ENCODE measurements at places on chromosomes 4 and X.
A peak's percentile ranks its signal among the peaks of the same experiment; 100 is the strongest.

DNA sequence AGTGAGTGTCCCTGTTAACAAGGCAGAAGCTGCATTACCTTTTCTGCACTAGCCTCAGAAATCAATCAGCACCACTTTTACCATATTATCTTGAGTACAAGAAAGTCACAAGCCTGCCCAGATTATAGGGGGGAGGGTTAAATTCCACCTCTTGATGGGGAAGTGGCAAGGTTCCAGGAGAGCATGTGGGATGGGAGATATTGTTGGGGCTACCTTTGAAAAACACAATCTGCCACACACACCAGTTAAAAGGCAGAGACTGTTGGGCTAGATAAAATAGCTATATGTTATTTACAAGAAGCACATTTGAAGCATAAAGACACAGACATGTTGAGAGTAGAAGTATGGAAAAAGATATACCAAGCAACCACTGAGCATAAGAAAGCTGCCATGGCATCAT lies 6.6 kb upstream of the AVPR2 start:
- H3K27ac ChIP-seq = no peak overlapping the region
- peaks cover 35% of the 10 kb centered on the region for H3K4me1 ChIP-seq
- H3K36me3 ChIP-seq = peaks cover 5% of the 10 kb centered on the region
- no peak for DNase-seq
- H3K27me3 ChIP-seq = peaks cover 8% of the 10 kb centered on the region

DNA sequence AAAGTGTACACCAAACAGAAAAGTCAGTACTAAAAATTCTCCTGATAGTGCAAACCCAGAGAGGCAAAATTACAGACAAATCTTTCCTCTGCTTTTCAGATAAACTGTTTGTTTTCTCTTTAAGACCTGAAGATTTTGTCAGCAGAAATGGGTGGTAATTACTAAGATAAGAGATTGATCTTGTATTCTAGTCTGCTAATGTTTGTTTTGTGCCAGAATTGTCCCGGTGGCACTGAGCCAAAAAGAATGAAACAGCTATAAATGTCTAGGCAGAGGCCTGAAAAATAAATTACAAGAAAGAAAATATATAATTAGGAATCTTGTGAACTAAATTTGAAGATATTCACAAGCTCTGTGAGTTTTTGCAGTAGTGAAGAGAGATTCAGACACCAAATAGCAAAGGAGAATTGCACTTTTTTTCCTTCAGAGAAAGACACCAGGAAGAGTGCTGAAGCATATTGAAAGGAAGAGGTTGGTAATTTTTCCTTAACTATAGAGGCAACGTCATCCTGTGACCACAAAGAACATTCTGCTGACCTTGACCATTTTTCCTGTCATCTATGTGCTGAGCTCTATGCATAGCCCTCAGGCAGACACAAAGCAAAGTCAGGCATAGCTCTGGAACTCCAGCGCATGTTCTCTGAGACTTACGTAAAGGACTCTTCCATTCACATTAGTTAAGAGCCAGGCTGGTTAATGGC lies 314.5 kb upstream of the RASGEF1B start:
- H3K27me3 ChIP-seq = no peaks in the 10 kb centered on the region
- no peak for DNase-seq
- peak overlapping the region; percentile 27 for H3K27ac ChIP-seq
- no peak overlapping the region for H3K4me3 ChIP-seq
- H3K4me1 ChIP-seq = peaks cover 5% of the 10 kb centered on the region

GRCh38 chr4:53465891-53466290 lies 88.5 kb downstream of the FIP1L1 start:
- no peak overlapping the region for H3K27ac ChIP-seq
- H3K36me3 ChIP-seq = peaks cover 36% of the 10 kb centered on the region
- no peak overlapping the region for H3K4me3 ChIP-seq
- peaks cover 3% of the 10 kb centered on the region for H3K27me3 ChIP-seq

GRCh38 chr4:73451404-73451803 lies 15.4 kb downstream of the AFP start:
- peaks cover 7% of the 10 kb centered on the region for H3K4me1 ChIP-seq
- H3K27ac ChIP-seq = no peak overlapping the region
- H3K27me3 ChIP-seq = peaks cover 3% of the 10 kb centered on the region
- H3K36me3 ChIP-seq = no peaks in the 10 kb centered on the region
- H3K4me3 ChIP-seq = no peak overlapping the region

Data from nephron progenitor cell (in vitro differentiated cells).